ENCODE measurements at places on chromosomes 5 and 9. TPM values are rescaled to one million over a fixed set of nuclear protein-coding genes. Genes with fewer than 3 reads are reported as not detected.

SOHLH1 gene
- not detected for polyA plus RNA-seq

SPATA24 gene
- polyA plus RNA-seq = 10.9 TPM

- no peak for DNase-seq
Observed at GRCh38 chr9:76818271-76818670, 54.0 kb downstream of the PCA3 start.

DNA sequence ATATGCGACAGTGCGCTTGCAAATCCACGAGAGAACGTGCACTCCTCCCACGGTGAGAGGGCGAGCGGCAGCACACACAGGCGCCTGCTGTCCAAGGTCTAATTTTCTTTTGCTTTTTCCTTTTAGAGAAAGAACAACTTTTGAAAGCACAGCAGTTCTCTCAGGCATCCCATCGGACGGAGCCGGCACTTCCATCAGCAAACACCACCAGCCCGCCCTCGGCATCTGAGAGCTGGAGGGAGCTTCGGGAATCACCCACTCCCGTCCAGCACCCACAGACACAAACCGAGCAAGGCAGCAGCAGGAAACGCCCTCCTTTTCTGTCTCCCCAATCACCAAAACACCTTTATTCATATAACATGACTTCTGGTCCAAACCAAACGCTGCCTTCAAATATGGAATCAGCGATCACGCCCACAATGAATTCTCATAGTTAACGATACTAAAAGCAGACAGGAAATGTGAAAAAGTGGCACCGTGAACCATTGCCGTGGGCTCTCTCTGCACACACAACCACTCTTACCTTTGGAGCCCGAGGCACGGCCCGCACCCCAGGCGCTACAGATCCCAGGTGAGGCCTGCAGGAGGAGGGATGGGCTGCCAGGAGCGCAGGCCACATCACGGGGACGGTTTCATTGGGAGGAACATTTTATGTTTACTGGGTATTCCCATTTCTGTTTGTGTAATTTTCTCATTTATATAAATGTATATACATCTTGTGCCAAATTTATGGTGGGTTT, 14.2 kb downstream of the LPCAT1 start:
- DNase-seq = no peak

- DNase-seq = no peak
Observed at GRCh38 chr9:76135902-76136301, 245.4 kb downstream of the PCSK5 start.

- no peak for DNase-seq
Observed at GRCh38 chr9:136202454-136203407, 2.2 kb downstream of the LHX3 start.

GRCh38 chr5:137263371-137264005, 235.6 kb downstream of the SPOCK1 start:
- no peak for DNase-seq

- no peak for DNase-seq
Observed at GRCh38 chr5:117072439-117072838, 497.8 kb upstream of the SEMA6A start.

DNA sequence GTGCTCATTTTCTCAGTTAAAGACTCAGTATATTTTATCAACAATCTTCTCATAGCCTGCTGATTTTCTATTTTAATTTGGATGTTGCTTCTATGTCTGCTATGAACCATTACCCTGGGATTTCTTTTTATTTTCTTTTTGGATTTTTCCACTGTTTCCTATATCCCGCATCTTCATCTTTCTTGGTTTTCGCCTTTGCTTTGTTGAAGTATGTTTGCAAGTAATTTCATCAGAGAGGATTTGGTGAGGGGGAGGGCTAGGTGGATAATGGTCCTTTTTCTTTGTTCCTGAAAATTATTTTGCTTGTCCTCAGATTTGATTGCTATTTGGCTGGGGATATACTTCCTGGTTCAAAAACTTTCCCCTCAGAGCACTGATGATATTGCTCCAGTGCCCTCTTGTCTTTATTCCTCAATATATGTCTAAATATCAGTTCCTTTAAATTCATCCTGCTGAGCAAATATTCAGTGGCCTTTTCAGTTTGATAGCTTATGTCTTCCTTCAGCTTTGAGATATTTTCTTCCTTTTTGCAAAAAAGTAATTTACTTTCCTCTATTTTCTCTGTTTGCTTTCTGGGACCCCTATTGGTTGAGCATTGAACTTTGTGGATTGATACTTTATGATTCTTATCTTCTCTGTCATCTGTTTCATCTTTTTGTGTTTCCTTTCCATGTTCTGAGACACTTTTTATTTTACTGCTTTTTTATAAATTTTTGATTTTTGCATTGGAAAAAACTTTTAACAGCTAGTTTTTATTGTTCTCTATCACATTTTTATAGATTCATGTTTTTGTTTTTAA, 227.6 kb upstream of the ELL2 start:
- no peak for DNase-seq
